ENCODE measurements at places on chromosomes 1 and 21.

DNA sequence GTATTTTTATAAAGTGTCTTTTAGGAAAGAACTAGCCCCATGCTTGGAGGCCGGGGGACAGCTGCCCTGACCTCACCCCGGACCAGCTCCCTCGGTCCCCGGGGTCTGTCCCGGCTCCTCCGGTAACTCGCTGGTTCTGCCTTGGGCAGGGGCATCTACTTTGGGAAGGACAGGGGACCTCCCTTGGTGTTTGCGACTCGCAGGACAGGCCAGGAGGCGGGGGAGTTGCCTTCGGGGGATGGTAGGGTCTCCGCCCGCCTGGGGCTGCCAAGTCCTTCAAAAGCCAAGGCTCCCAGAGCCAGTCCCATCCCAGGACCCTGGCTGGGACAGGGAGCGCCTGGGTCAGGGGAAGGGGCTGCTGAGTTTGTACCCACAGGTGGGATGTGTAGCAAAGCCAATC, 157.9 kb downstream of the PEX14 start:
- no peak for DNase-seq

- no peak for DNase-seq
These were observed 28.3 kb downstream of the GPR157 start for GRCh38 chr1:9100471-9101043.

DNA sequence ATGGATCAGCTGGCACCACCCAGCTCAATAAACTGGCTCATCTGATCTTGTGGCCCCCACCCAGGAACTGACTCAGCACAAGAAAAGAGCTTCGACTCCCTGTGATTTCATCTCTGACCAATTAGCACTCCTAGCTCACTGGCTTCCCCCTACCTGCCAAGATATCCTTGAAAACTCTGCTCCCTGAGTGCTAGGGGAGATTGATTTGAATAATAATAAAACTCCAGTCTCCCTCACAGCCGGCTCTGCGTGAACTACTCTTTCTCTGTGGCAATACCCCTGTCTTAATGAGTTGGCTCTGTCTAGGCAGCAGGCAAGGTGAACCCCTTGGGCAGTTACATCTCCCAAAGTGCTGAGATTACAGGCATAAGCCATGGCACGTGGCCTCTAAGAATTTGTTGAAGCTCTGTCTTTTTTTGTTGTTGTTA, 11.8 kb upstream of the RHBDL2 start:
- DNase-seq = no peak

DNA sequence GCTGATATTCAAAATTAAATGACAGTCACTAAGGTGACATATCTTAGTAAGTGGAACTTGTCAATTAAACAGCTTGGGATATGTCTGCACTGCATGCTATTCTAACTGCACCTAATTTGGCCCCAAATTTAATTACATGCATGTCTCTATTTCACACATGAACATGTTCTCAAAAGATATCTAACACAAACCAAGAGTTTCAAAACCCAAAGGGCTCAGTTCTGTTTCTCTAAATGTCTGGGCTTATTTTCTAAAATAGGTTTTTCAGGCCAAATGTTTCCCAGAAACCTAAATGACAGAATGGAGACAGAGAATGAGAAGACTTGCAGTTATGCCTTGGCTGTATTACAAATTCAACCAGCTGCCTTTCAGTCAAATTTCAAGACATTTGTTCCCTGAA, 11.3 kb downstream of the RAB29 start:
- no peak for DNase-seq

DNA sequence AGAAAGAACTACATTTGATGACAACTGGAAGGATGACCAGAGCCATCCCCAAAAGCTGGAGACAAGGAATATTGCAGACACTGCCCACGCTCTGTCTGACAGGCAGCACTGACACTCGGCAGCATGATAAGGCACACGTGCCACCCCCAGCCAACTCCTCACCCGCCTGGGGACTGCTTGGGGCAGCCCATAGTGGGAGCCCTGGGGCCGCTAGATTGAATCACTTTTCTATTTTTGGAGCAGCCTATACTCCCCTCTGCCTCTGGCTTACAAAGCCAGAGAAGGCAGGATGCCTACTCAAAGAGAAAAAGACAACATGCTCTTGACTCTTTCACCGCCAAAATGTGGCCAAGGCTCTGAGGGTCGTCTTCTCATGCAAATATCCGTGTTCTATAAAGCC, 1.3 kb downstream of the SMG5 start:
- peak; percentile 14 for DNase-seq

GRCh38 chr1:31418626-31419323, 5.8 kb downstream of the SERINC2 start:
- no peak for DNase-seq

DNA sequence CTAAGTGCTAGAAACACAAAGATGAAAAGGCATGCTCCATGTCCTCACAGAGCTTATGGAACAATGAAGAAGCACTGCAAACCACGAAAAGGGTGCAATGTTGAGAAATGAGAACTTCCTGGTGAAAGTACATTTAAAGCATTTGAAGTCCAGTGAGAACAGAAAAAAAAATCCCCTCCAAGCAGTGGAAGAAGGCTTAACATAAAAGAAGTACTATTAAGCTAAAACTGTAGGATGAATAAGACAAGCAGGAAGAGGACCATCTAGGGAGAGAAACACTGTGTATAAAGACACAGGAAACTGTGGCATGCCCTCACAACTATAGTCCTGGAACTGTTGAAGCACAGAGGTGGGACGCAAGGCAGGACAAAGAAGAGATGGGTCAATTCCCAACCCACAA, 10.0 kb downstream of the TP53BP2 start:
- no peak for DNase-seq

- no peak for DNase-seq
These were observed 58.9 kb upstream of the RCOR3 start for GRCh38 chr1:211200311-211200710.

DNA sequence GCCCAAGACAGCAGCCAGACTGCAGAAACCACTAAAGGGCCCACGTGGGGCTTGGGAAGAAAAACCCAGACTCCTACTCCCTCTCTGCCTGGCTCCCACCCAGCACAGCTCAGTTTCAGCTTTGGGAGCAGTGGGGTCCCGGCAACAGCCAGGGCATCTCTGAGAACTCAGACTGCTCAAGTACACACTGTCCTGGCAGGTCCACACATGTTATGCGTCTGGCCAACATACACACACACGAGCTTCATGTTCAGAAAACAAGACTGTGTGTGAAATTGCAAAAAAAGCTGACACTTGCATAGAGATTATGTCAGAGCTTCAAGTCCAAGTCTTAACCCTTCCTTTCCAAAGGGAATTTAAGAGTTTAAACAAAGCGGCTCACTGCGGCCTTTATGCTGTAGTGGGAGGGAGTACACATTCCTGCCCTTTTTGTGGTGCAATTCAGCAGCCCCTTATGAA, 136.6 kb upstream of the CD34 start:
- DNase-seq = no peak

GRCh38 chr1:18941221-18942141, 15.0 kb downstream of the IFFO2 start:
- no peak for DNase-seq
